Stimulated activated CD4-positive, alpha-beta T cell treated with anti-CD3 and anti-CD28 coated beads, Interleukin-1b, Interleukin-23, amount 100 ng/mL, for 48 hours (primary cell): ENCODE measurements at places on chromosomes 1 and 21.

- peak; percentile 47 for DNase-seq
These were observed 638 bp upstream of the TUFT1 start for GRCh38 chr1:151539321-151540020.

- no peak for DNase-seq
These were observed 24.0 kb downstream of the PLA2G5 start for GRCh38 chr1:20093940-20094391.

GRCh38 chr1:97082160-97082848, 360.7 kb downstream of the PTBP2 start:
- no peak for DNase-seq

DNA sequence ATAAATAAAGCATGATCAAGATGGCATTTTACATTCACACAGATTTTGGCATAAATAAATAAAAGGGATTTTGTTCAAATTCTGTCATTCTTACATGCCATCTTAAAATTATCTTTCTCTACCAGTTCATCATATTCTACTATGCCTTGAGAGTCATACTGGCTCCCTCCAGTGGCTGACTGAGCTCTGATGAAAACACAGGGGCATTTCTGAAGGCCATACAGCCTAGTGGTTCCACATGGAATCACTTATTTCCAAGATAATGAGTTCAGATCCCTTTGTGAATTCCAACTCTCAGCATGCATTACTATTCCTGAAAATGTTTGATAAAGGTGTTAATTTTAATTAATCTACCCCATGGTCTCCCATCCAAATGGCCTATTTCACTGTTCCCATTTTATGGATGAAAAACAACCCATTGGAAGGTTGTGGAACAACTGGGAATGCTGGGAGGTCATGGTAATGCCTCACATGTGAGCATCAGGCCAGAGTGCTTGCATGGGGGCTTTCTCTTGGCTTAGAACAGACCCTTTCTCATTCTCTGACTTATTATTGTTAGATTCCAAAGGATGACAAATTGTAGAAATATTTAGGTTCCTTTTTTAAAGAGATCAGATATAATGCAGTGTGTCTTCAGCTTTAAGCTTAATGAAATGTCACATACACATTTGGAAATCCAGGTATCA, 622.4 kb upstream of the PKN2 start:
- no peak for DNase-seq

GRCh38 chr1:234782791-234783190, 172.8 kb upstream of the IRF2BP2 start:
- no peak for DNase-seq

DNA sequence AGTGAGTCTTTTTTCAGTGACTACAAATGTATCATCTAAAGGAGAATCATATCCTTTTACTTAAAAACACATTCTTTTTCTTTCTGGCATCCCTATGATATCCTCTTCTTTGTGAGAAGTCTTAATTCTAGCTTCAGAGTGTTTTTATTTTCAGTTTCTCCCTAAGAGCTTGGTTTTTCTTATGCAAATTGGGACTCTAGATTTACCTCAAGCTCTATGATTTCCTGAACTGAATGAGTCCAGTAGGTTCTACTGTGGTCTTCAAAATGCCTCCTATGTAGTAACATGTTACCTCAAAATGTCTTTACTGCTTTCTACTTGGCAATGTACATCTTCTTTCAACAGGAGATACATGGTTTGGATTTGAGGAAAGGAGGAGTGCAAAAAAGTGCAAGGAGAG, 148.2 kb upstream of the C21orf91 start:
- no peak for DNase-seq

DNA sequence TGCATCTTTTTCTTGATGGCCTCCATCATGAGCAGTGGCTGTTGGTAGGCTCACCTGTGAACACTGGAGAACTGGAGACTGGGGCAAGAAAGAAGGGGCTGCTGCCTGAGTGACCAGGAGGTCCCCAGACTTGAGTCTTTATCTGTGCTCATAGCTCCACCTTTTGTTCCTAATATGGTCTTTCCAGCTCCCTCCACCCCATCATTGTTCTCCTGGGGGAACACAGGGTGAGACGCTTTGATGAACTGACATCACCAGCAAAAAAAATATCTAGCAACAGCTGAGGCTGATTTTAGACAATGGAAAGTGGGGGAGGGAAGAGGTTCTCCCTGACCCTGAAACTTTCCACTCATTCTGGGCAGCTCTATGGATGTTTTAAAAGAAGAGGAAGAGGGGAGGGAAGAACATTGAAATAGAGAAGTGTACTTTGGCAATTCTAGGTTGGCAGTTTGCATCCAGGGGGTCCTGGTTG, at the start of gene TPM3:
Gene TPM3, minus strand, starts transcription at position 111 of the 472 bp plus-strand sequence. Its CDS starts 82 bp downstream, at position 29.
- DNase-seq = no peak

- DNase-seq = no peak
These were observed 10.8 kb downstream of the CD46 start for GRCh38 chr1:207762622-207763021.

DNA sequence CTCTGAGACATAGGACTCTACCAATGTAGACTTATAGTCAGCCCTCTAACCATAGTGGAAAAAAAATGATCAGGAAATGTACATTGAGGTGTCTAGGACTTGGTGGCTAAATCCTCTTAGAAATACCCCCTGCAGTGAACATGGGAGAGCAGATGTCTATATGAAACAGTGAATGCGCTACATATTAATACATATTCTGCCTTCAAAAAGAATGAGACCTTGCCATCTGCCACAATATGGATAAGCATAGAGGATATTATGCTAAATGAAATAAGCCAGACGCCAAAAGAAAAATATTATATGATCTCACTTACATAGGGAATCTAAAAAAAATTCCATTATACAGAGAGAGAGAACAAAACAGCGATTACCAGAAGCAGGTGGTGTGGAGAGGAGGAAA, 66.6 kb upstream of the HAO2 start:
- DNase-seq = no peak
